ENCODE measurements at places on chromosomes 6 and 20.

- no peak for DNase-seq
These were observed 15.0 kb upstream of the JARID2 start for GRCh38 chr6:15230827-15231226.

DNA sequence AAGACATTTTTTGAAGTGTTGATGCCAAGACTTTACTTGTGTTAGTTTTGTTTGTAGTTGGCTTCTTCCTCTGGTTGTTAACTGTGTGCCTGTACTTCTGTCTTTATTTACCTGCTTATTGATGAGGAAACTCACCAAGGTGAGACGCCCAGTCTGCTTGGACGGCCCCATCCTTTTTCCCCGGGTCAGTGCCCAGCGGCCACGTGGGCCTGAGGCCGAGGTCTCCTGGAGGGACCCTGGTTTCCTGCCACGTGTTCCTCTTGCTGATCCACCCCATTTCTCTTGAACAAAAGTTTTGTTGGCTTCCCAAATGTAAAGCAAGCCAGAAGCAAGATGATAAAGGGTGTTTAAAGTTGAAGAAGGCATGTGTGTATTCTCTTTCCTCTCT is 24.8 kb downstream of the DUSP22 start:
- DNase-seq = no peak

- no peak for DNase-seq
These were observed 13.4 kb downstream of the EDEM2 start for GRCh38 chr20:35133735-35134134.

- DNase-seq = no peak
These were observed 664.8 kb upstream of the GJE1 start for GRCh38 chr6:141467881-141468280.

GRCh38 chr6:1841136-1841535 is 231.4 kb downstream of the FOXC1 start:
- no peak for DNase-seq

- DNase-seq = no peak
These were observed 183.4 kb downstream of the ADGRG6 start for GRCh38 chr6:142485256-142485655.

- DNase-seq = no peak
These were observed 31.4 kb downstream of the TBC1D32 start for GRCh38 chr6:121302882-121303281.

DNA sequence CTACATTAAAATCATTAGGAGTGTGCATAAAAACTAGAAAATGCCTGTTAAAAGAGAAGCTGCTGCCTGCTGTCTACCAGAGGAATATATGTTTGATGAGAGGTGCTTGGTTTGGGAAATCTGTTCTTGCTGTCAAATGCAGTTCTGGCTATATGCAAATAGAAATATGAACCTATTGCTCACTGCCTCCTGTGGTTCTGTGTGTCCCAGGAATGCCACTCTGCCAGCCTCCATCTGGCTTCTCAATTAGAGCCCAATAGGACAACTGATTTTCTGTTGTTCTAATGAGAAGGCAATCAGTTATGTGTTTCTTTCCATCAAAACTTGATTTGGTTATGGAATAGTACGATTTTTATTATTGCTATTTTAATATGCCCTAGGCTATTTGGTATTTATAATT is 759.7 kb downstream of the HDGFL1 start:
- no peak for DNase-seq

GRCh38 chr6:25874822-25875562 is 949 bp upstream of the SLC17A3 start:
- no peak for DNase-seq

DNA sequence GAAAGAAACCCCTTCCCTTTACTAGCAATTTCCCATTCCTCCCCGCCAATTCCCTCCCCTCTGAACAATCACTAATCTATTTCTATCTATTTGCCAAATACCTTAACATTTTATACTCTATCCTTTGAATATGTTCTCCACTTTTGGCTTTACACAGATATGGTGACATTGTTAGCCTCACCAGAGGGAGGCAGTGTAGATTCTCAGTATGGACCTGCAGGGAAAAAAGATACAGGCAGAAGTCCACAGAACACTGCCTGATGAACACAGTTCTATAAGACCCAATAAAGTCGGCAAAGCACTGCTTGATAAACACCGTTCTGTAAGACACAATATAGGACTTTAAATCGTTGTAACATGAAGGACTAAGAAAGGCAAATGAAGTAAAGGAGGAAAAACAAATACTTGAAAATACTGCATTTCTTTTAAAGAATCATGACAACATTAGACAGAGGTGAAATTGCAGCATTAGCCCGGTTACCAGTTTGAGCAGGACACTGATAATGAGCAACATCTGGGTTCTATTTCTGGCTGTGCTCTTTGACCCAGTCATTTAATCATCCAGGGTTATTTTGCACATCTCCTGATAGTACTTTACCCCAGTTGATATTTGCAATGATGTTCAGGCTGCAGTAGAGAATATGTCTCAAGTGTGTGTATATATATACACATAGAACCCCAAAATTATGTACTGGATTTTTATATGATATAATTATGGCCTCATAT is 296.8 kb downstream of the UTRN start:
- no peak for DNase-seq

- DNase-seq = no peak
These were observed 100.2 kb downstream of the FIG4 start for GRCh38 chr6:109791301-109791700.

GRCh38 chr20:11008444-11009033 is 334.7 kb upstream of the JAG1 start:
- DNase-seq = no peak

GRCh38 chr6:33557376-33557775 is 22.7 kb downstream of the BAK1 start:
- no peak for DNase-seq

DNA sequence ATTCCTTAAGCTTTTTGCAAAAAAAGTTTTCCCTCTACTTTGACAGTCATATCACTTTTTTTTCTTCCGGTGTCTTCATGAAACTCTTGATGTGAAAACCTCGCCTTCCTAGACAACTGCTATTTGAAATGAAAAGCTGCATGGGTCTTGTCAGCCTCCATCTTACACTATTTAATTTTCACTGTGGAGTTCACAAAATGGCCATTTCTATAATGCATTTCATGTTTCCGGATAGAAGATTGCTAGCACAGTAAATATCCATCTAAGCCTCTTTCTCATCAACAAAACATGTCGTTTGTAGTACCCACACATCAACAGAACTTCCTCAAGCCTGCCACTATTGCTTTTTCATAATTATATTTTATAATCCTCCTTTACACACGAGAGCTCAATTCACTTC is 204.9 kb upstream of the ID4 start:
- DNase-seq = no peak

DNA sequence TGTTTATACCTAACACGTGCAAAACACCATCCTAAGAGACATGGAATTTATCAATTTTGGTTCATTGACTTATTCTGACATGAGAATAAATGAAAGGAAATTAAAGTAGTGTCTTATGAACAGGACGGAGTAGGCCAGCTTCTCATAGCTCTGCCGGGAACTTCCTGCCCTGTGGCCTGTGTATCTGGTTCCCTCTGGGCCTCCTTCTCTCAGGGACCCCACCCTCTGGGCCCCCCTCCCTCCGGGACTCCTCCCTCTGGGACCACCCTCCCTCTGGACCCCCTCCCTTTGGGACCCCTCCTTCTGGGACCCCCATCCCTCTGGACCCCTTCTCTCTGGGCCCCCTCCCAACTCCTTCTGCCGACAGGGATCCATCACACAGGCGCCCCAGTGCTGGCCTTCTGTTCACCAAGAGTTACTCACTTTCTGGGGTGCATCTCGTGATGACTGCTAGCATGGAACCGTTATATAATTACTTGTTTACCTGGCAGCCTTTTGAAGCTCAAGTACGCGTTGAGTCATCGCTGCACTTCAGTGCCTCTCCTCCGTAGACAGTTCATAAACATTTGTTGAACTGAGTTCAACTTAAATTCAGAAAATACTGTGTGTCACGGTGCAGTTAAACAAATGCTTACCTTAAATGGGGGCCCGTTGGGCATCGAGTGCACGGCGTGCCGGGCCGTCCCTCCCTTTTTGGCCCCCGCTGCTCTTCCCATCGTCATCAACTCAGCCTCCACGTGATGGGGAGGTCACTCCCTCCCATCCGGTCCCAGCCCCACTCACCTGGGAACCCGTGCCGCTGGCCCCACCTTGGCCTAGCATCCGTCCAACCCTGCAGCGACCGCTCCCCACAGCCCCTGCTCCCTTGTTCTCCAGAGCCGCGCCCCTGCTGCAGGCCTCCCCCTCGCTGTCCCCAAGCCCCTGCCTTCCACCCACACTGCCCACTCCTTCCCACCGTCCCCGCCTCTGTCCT is 8.1 kb downstream of the CCR6 start:
- peak; percentile 52 for DNase-seq

GRCh38 chr6:116385459-116385802 is 14.7 kb downstream of the DSE start:
- no peak for DNase-seq

- no peak for DNase-seq
These were observed 32.5 kb downstream of the BFSP1 start for GRCh38 chr20:17498641-17499040.

GRCh38 chr6:30700340-30700739 is 9.6 kb upstream of the NRM start:
- DNase-seq = no peak

DNA sequence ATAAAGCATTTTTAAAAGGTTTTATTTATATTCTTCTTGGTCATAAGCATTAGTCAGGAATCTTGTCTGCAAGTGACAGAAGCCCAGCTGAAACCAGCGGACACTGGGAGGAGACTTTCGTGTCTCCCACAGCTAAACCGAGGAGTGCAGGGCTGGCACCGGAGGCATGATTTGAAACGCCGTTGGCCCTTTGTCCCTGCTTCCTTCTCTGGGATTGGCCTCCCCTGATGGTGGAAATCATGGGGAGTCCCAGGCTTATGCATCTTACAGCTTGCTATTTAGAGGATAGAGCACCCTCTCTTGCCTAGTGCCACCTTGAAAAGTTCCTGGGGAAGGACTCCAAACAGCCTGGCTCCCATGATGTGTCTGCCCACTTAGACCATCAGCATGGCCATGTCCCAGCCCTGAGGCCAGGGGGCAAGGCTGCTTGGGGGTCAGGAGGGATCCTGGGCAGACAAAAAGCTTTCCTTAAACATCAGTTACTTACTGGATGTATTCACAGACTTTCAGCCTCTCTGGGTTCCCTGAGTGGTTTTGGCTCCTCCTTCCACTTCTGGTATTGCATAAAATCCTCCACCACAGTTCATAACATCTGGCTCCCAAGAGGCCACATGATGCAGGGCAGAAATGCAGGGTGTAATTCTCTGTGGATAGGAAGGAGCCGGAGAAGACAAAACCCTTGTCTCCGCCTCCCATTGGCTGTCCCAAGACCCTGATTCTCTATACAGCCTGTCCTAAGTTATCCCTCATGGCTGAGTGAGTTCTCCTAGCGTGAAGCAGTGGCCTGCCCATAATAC is 49.3 kb upstream of the INSM1 start:
- no peak for DNase-seq

DNA sequence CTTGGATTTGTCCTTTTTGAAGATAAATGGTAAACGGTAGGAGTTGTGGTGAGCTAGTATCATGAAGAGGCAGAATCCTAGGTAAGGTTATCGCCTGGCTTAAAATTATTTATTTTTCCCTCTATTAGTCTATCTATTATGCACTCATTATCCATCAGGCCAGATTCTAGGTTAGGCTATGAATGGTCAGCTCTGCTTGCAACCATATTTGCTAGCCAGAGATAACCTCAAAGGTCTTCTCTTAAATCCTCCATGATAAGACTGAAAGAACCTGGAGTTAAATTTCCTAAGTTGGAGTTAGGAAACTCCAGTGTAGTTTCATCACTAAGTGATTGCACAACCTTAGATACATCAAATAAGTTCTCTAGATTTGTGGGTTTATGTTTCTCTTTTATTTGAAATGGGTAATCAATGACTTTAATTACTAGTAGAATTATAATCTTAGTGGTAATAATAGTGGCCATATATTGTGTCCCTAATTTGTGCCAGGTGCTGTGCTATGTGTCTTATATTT is 302.1 kb upstream of the RUNX2 start:
- no peak for DNase-seq

DNA sequence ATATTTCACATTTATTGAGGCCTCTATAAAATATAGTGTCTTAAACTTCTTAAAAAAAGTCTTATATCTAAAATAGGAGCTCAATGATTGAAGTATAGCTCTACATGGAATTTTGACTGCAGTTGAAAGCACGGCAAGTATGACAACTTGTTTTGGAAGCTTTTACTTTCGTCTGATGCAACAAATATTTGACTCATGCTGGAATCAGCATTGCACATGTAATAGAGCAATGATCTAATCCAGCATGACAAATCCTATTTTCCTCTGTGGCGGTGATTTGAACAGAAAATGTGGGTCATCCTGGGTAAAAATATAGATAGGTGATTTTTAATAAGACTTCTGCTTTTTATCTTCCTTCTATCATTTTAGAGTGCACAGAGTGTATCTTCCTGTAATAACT is 111.6 kb downstream of the TINAG start:
- no peak for DNase-seq

- no peak for DNase-seq
These were observed 87.2 kb upstream of the RIN2 start for GRCh38 chr20:19670829-19671228.

DNA sequence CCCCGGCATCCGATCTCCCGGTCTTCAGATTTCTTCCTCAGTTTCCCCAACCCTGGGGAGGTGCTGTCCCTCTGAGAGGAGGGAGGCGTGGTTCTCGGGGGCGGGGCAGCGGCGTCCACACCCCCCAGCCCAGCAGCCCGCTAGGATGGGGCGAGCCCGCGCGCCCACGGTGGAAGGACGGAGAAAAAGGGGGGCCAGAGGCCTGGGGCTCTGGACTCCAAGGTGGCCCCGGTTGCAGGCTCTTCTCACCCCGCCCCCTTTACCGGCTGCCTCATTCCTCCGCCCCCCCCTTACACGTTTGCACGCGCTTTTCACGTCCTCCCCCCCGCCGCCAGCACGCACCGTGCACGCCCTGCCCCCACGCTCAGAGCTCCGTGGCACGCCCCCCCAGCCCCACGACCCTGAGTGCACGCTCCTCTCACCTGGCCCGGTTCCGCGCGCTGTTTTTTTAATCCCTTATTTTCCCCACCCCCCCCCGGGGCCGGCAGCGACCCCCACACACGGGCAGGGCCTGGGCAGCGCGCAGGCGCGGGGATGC is 402 bp downstream of the ZBTB12 start:
- DNase-seq = peak; percentile 54

DNA sequence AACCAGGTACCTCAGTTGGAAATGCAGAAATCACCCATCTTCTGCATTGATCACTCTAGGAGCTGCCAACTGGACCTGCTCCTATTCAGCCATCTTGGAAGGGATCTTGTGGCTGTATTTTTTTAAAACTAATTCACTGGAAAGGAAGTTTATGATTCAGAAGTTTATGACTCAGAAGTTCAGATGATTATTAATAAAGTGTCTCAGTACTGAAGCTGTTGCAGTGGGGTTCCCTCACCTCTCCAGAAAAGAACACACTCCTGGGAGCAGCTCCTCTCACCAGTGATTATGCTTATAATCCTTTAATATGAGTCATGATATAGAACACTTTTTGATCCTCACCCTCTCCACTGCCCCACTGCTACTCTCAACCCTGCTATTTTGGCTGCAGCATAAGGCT is 291.2 kb upstream of the HS3ST5 start:
- DNase-seq = no peak

GRCh38 chr20:2108987-2109386 is 7.4 kb downstream of the STK35 start:
- DNase-seq = no peak

Data from T-helper 22 cell (primary cell).